ENCODE measurements at places on chromosomes 5 and 9.

GRCh38 chr9:29220596-29221251 lies 1647.4 kb upstream of the C9orf72 start:
- DNase-seq = no peak

GRCh38 chr5:116573702-116574366 lies 789 bp downstream of the SEMA6A start:
- no peak for DNase-seq

DNA sequence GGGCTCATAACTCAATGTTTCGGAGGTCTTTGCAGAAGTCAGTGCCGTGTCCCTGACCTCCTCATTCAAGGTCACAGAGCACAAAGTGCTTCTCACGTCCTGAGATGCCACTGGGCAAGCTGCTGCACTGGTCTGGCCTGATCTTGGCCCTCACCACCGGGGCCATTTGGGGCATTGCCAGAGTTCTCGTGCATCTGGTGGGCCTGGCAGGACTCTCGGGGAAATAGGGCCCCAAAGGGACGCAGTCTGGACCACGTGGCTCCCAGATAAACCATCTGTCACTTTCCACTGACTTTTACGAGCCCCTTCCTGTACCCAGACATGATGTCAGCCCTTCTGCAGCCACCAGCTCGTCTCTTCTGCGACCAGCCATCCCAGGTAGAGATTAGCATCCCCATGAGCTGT lies 54.8 kb downstream of the HRH2 start:
- DNase-seq = no peak

- peak; percentile 43 for DNase-seq
Observed at GRCh38 chr9:21994556-21995005, at the start of gene CDKN2B-AS1. Gene CDKN2B-AS1 (plus strand): TSS chr9:21994791.

GRCh38 chr9:89444274-89444673 lies 53.6 kb downstream of the SEMA4D start:
- no peak for DNase-seq

DNA sequence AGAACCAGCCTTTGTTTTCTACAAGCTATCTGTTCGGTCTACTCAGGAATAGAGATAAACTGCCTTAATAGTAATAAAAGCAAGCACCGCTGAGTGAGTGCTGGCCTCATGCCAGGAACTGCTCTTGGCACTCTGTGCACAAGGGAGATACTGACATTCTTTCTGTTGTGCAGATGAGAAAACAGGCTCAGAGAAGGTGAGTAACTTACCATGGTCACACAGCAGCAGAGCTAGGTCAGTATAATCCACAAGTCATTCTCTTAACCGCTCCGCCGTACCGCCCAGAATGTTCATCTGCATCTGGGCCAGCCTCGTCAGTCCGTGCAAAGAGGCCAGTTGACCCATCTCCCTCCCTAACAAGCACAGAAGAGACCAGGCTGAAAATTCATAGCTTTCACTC lies 27.4 kb downstream of the QRFP start:
- no peak for DNase-seq

DNA sequence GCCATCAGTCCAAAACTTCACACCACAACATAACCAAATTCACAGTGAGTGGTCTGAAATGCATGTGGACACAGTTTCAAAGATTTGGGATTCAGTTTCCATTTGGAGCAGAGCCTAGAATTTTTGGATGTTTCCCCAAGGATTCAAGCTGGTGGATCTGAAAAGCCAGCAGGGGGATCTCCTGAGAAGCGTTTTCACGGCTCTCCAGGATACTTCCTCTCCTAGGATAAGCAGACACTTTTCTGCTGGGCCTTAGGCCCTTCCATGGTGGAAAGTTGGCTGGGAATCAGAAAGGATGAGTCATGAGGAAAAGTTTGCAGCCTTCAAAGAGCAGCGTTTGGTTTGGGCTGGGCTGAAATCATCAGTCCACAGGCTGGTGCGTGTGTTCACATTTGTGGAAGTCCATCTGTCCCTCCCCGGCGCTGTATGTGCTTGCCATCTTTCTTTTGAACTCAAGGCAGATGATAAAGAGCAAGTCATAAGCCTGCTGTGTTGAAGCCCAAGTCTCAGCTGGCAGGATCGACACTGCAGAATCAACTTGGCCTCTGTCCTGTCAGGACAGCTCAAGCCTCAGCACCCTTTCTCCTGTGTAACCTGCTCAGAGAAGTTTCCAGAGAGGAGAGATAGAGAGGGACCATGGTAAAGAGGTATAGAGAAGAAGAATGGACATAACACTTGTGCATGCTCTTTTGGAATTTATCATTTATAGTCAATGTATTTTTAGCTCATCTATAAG lies 152.6 kb upstream of the MSX2 start:
- no peak for DNase-seq

Data from T-helper 17 cell (primary cell).